ENCODE measurements at places on chromosomes 16 and 17.
A peak's percentile ranks its signal among the peaks of the same experiment; 100 is the strongest.

DNA sequence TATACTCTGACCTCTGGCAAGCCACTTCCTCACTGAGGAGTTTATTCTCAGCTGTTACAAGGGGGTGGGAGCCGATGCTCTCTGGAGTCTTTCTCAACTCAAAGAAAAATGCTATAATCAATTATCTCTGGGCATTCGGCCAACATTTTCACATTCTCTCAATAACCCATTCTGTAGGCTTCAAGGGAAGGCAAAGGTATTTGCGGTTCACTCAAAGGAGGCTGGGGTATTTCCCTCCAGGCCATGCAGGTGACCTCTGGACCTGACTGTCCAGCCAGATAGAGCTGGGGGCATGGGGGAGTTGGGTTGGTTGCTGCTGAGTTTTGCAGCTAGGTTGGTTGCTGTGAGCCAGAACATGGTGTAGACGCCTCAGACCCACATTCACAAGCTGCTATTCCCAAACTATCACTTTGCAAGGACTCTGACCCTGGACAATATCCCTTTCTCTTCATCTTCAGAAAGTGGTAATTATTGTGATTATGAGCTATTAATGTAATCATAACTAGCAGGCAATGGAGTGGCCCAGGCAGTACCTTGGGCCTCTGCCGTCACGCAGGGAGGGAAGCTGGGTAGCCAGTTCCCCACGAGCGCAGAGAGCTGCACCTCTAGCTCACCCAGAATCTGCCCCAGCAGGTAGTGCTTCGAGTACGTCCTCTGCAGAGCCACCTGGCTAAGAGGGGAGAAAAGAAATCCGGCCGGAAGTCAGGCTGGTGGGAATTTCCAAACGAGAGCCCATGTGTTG is 42.1 kb downstream of the AIPL1 start:
- DNase-seq = no peak

GRCh38 chr16:61862221-61863155 is 173.8 kb downstream of the CDH8 start:
- no peak for DNase-seq

GRCh38 chr17:851924-852323 is 69.8 kb downstream of the MRM3 start:
- no peak for DNase-seq

GRCh38 chr16:30581457-30581856 is 4.0 kb downstream of the ZNF785 start:
- DNase-seq = no peak

DNA sequence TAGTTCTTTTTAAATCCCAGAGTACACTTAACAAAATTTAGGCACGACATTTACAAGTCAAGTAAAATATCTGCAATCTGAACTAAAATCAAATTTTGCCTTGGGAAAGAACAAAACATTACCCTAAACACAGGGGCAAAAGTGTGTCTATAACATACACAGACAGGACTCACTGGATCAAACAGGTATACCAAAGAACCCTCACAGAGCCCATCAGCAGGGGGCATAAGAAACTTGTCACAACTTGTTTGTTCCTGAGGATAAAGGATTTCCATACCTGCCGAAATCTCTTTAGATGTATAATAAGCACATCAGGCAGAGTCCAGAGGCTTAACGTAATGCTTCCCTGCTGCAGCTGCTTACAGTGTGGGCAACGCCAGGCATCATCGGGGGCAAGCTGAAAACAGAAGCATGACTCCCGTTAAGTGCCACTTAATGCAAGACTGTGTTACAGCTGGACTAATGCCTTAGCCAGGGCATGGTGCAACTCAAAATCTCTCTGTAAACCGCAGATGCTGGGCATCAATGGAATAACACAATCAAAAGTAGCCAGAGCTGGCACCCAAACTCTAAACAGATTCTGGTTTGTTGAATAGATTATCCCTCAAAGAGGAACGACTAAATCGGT is 67.0 kb downstream of the USP31 start:
- DNase-seq = no peak

DNA sequence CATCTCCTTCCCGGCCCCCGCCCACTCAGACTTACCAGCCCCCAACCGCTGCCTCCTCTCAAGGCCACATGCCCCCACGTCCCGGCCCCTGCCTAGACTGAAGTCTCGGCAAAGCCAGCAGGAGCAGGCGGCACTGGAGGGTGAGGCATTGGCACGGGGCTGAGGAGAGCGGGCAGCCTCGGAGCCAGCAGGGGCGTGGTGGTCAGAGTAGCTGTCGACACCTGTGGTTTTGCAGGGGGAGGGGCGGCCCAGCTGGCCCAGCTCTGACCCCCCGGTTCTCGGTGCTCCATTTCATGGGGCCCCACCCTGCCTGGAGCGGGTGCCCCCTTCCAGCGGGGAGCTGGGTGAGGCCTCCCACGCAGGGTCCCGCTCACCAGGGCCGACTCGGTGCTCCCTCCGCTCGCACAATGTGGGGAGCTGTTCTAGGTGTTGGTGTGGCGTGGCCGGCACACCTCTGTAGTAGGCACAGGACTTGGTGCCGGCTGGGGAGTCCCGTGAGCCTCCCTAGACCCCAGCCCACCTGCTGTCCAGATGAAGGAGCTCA is 4.7 kb downstream of the CDH15 start:
- DNase-seq = no peak

DNA sequence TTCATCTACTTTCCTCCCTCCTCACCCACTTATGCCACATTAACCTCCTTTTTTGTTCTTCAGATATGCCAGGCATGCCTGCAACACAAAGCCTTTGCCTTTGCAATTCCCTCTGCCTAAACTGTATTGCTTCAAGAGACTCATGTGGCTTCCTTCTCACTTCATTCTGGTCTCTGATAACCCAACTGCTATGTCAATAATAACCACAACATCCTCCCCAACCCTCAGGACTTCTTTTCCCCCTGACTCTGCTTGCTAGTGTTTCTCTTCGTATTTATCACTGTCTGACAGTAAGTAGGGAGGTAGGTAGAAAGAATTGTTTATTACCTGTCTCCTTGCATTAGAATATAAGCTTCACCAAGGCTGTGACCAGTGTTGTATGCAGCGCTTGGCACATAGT is 22.4 kb downstream of the RBL2 start:
- DNase-seq = no peak

DNA sequence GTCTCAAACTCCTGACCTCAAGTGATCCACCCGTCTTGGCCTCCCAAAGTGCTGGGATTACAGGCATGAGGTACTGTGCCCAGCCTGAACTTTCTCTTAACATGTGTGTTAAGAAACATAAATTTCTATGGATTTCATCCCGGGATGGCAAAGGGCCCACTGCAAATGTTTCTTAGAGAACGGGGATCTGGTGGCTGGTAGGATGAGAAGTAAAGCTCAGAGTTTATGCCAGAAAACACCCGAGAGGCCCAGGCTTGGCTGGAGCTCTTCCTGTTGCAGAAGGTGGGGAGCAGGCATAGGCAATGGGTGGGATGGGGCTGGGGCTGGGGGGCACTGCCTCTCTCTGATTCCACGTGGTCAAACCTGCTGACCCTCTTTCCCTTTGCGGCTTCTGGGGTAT is 5.6 kb upstream of the CARHSP1 start:
- no peak for DNase-seq

DNA sequence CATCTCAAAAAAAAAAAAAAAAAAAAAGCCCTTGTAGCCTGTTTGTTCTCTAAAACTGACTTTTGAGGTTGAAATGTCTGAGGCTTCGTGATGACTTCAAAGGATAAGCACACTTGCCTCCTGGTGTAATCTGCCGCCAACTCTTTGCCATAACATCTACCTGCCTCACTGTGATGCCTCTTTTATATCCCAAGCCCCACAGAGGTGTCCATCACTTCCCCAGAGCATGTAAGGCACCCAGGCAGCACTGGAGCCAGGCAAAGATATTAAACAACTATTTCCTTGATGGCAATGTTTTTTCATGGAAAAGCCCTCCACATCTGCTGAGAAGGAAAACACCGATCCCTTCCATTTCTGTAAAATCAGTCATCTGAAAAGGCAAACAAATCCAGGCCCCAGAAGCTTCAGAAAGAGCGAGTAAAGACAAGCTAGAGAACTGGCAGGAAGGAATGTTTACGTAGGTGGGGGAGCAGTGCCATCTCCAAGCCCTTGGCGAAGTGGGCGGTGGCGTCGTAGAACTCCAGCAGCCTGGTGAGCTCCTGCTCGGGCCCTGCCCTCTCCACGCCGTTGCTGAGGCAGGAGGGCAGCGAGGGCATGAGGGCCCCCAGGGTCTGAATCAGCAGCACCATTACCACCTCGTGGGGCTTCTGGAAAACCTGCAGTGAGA is 28.6 kb downstream of the COG7 start:
- no peak for DNase-seq

GRCh38 chr16:6132121-6132520 is 1034.5 kb upstream of the EEF2KMT start:
- no peak for DNase-seq

DNA sequence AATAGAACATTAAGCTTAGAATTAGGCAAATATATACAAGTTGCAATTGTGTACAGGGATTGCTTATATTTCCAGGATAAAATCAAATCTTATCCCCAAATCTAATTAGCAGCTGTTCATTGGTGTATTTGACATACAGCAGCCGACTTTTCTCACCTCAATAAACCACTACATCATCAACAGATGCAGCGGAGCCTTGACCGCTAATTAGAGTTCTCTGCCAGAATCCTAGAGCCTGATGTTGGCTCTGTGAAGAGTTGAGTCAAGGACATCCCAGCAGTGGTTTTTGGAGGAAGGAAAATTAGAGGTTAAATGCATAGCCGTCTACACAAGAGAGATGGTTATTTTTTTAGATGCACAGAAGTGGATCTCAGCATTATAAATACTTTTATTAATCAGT is 221.9 kb upstream of the CACNG5 start:
- DNase-seq = no peak

DNA sequence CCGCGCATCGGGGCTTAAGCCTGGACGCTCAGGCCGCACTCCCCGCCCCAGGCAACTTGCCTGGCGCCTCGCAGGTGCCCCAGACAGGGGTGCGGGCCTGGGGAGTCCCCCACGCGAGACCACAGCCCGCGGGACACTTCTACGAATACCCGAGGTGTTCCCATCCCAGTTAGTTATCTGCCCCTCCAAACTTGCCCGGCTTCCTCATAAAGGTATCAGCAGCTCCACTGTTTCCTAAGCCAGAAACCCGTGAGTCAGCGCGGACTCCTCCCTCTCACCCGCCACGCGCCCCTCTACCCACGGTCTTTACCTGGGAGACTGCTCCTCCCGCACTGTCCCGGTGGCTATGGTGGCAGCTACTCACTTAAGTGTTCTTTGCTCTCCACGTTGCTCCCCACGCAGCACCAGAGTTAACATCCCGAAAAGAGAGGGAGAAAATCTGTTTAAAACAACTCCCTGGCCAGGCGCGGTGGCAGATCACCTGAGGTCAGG is 1.0 kb upstream of the CREBBP start:
- DNase-seq = no peak

DNA sequence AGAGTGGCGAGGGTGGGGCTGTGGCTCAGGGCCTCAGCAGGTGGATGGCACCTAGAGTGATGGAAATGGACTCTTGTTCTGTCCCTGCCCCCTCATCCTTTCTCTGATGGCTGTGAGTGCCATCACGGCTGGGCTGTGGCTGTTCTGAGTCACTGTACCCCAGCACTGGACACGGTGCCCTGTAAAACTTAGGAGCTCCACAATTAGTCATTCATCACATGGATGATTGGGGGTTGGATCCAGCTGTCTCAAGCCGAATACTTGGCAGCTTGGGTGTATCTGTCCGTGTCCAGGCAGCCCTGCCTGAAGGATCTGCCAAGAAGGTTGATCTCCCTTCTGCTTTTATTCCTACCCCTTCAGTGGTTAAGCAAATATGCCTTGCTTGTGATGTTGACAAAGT is 295.5 kb upstream of the EEF2KMT start:
- no peak for DNase-seq

GRCh38 chr16:8905168-8905762 is 23.1 kb downstream of the LITAFD start:
- no peak for DNase-seq

- no peak for DNase-seq
These were observed 63.9 kb upstream of the DNAJA2 start for GRCh38 chr16:47037396-47037745.

DNA sequence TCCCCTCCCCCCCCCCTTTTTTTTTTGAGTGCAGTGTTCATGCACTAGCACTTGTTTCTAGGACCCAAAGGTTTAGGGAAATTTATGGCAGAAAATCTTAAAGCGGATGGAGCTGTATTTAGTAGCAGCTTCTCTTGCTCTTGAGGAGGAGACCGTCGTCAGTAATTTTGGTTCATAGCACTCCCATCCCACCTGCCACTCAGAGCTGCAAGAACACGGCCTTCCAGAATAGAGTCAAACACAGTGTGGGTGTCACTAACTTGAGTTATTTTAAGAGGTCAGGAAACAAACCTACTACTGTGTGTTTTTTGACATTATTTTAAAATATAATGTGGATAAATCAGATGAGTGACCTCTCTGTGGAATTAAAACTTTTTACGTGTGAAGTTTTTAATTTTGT is 37.3 kb downstream of the SEC14L1 start:
- no peak for DNase-seq

GRCh38 chr17:45371414-45372324 is 54.8 kb upstream of the MAP3K14 start:
- DNase-seq = peak; percentile 87

GRCh38 chr17:46850688-46851028 is 725 bp upstream of the WNT9B start:
- DNase-seq = no peak

DNA sequence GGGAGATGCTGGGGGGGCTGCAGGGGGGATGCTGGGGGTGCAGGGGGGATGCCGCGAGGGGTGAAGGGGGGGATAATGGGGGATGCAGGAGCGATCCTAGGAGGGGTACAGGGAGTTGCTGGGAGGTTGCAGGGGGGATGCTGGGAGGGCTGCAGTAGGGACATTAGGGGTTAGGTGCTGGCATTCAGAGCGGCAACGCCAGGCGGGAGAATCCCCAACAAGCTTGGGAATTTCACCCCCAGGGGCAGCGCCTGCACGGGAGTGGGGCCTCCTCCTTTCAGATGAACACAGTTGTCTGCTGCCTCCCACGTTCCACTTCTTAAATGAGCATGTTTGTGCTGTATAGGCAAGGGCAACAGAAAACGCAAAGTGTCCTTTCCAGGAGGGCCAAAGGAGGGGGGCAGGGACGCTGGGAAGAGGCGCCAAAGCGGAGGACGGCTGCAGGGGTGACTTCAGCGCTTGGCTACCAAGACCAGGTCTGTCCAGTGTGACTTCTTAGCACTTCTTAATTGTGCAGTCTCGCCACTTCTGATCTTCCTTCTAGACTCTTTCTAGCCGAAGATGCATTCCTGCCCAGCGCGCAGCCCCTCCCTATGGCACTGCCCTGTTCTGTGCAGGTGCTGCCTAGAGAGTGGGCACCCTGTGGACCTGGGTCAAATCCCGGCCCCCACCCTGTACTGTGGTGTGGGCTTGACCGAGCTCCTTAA is 2.0 kb upstream of the SLC6A4 start:
- no peak for DNase-seq

- no peak for DNase-seq
These were observed 6.2 kb upstream of the CYLD start for GRCh38 chr16:50735629-50736122.
